ENCODE measurements at places on chromosomes 2 and 18. TPM values are rescaled to one million over a fixed set of nuclear protein-coding genes. Genes with fewer than 3 reads are reported as not detected.
A peak's percentile ranks its signal among the peaks of the same experiment; 100 is the strongest.

The SERPINB13 gene
- total RNA-seq = not detected

DNA sequence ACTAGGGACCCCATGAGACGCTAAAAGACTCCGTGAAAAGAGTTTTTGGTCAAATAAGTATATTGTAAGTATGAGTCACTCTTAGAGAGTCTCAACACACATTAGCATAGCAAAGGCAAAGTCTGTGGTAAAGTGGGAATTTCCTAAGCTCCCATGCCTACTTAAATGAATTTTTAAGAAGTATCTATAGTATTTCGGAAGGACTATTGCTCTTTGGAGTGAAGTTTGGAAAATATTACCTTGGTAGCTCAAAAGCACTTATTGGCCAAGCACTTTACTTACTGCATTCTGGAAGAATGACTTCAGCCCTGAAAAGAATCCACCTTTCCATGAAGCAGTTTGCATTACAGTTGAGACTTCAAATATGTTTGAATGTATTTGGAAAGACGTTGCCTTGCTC is 57.1 kb downstream of the CAVIN2 start:
- H3K4me3 ChIP-seq = no peak overlapping the region
- no peaks in the 10 kb centered on the region for H3K36me3 ChIP-seq
- H3K27me3 ChIP-seq = no peaks in the 10 kb centered on the region
- H3K4me1 ChIP-seq = no peaks in the 10 kb centered on the region
- no peak overlapping the region for H3K27ac ChIP-seq

- H3K4me1 ChIP-seq = peaks cover 13% of the 10 kb centered on the region
- H3K4me3 ChIP-seq = no peak overlapping the region
- no peaks in the 10 kb centered on the region for H3K36me3 ChIP-seq
- no peak for DNase-seq
These were observed 116.4 kb downstream of the MREG start for GRCh38 chr2:215896921-215897320.

GRCh38 chr18:10072671-10073175 is 158.9 kb downstream of the VAPA start:
- H3K4me1 ChIP-seq = peaks cover 6% of the 10 kb centered on the region
- no peaks in the 10 kb centered on the region for H3K36me3 ChIP-seq
- H3K27me3 ChIP-seq = no peaks in the 10 kb centered on the region
- no peak for DNase-seq

DNA sequence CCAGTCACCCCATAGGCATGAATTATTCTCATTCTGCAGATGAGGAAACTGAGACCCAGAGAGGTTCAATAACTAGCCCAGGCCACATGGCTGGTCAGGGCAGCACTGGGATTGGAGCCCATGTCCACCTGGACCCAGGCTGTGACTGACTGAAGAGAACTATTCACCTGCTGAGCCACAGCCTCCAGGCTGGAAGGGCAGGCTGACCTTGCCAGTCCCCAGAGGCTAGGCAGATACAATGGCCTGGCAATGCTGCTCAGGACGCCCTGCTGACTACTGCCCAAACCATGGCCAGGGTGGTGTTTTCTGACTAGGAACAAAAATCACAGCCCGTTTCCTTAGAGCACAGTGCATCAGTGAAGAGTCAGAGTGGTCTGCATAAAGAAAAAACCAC is 36.8 kb downstream of the HS6ST1 start:
- no peak for DNase-seq
- peaks cover 21% of the 10 kb centered on the region for H3K36me3 ChIP-seq
- H3K27ac ChIP-seq = peak overlapping the region; percentile 54
- no peaks in the 10 kb centered on the region for H3K27me3 ChIP-seq
- H3K4me3 ChIP-seq = no peak overlapping the region
- H3K4me1 ChIP-seq = peaks cover 32% of the 10 kb centered on the region

GRCh38 chr2:14459786-14460325 is 172.7 kb upstream of the LRATD1 start:
- no peaks in the 10 kb centered on the region for H3K4me1 ChIP-seq
- no peaks in the 10 kb centered on the region for H3K27me3 ChIP-seq
- H3K27ac ChIP-seq = no peak overlapping the region
- no peak overlapping the region for H3K4me3 ChIP-seq
- H3K36me3 ChIP-seq = no peaks in the 10 kb centered on the region

GRCh38 chr2:24744356-24744755 is 48.8 kb downstream of the PTRHD1 start:
- H3K27me3 ChIP-seq = no peaks in the 10 kb centered on the region
- H3K27ac ChIP-seq = peak overlapping the region; percentile 49
- no peaks in the 10 kb centered on the region for H3K4me1 ChIP-seq
- no peaks in the 10 kb centered on the region for H3K36me3 ChIP-seq

The KCNS3 gene
- total RNA-seq = 20.8 TPM

DNA sequence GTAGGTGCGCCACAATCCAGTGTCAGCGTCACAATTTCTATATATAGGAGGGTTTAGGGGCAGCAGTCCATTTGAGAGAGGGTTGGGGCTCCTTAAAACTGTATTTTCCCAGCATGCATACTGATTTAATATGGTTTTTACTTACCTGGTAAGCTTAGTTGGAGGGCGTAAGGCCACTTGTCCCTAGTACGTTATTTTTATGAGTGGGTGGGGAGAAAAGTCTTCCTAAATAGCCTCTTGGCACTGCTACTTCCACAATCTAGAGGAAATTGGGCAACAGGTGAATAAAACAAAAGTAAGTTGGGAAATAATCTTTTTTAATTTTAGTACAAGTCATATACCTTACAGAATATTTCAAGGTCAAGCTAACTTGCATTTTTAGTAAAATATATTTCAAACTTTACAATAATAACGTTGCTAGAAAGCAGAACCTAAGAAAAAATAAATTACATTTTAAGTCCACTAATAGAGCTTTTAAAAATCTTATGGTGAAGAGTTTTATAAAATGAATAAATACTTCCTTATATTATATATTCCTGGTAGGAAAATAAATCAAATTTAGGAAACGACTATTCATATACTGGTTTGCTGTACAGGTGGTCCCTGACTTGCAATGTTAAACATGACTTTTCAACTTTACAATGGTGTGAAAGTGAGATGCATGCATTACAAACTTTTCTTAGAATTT is 20.9 kb downstream of the DHRS9 start:
- no peak for DNase-seq
- H3K27me3 ChIP-seq = no peaks in the 10 kb centered on the region
- H3K27ac ChIP-seq = no peak overlapping the region
- H3K4me1 ChIP-seq = peaks cover 3% of the 10 kb centered on the region
- H3K36me3 ChIP-seq = no peaks in the 10 kb centered on the region

DNA sequence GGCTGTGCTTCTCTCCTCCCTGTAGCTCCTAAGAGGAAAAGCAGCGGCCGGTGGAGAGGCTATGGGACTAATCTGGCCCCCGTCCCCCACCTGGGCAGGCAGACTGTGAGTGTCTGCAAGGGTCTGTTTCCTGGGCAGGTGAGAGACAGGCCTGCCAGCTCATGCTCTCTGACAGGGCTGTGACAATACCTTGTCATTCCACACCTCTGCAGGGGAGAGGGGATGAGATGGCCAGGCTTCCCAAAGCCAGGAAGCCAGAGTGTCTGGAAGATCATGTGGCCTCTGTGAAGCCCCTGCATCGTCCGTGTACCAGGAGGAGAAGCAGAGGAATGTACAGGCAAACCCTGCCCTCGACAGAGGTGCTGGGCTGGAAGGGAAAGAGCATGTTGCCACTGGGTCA is 142.5 kb upstream of the GATA6 start:
- no peak overlapping the region for H3K4me3 ChIP-seq
- H3K27ac ChIP-seq = no peak overlapping the region
- no peaks in the 10 kb centered on the region for H3K4me1 ChIP-seq
- DNase-seq = no peak
- no peaks in the 10 kb centered on the region for H3K27me3 ChIP-seq

- H3K36me3 ChIP-seq = no peaks in the 10 kb centered on the region
- H3K27me3 ChIP-seq = no peaks in the 10 kb centered on the region
- DNase-seq = no peak
- no peak overlapping the region for H3K4me3 ChIP-seq
- H3K4me1 ChIP-seq = no peaks in the 10 kb centered on the region
These were observed 270.1 kb downstream of the C1D start for GRCh38 chr2:67792681-67793091.

- no peaks in the 10 kb centered on the region for H3K36me3 ChIP-seq
- no peaks in the 10 kb centered on the region for H3K4me1 ChIP-seq
- H3K27ac ChIP-seq = no peak overlapping the region
- H3K4me3 ChIP-seq = no peak overlapping the region
These were observed 108.1 kb downstream of the AQP4 start for GRCh38 chr18:26757263-26758019.

DNA sequence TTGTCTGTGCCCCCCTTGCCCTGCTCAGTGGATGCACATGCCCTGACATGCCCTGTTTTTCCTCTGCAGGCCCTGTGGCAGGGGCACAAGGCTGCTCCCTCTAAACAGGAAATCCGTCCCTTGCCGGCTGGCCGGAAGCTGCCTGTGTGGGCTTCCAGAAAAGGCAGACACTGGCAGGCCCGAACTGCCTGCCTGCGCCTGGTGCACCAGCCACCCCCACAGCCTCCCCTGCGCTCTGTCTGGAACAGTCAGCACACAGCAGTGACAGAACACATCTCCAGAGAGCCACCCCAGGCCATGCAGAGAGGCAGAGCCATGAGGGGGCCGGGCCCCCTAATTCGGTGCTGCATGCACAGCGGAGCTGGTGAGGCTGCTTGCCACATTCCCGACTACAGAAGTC is 33.5 kb downstream of the LOXHD1 start:
- DNase-seq = no peak
- no peak overlapping the region for H3K4me3 ChIP-seq
- H3K27me3 ChIP-seq = no peaks in the 10 kb centered on the region
- H3K36me3 ChIP-seq = no peaks in the 10 kb centered on the region
- H3K27ac ChIP-seq = no peak overlapping the region
- peaks cover 8% of the 10 kb centered on the region for H3K4me1 ChIP-seq

DNA sequence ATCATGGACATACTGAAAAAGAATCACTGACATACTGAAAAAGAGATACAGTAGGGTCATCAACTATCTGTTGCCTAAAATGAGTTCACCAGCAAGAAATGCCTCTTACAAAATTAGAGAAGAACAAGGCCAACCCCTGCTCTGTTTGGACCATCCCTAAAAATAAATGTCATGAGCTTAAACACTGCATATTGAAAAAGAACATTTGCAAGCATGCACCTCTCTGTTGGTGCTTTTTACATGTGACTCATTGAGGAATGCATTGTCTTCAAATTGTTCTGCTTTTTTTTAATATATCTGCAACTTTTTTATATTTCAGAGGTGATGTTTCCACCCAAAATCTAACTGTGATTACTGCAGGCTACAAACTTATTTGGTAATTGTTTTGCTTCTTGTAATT is 233.9 kb upstream of the LRATD1 start:
- no peak for DNase-seq
- no peaks in the 10 kb centered on the region for H3K4me1 ChIP-seq
- H3K27ac ChIP-seq = no peak overlapping the region
- H3K27me3 ChIP-seq = no peaks in the 10 kb centered on the region
- H3K4me3 ChIP-seq = no peak overlapping the region
- H3K36me3 ChIP-seq = no peaks in the 10 kb centered on the region
